ENCODE measurements at places on chromosomes 2 and 18. TPM values are rescaled to one million over a fixed set of nuclear protein-coding genes. Genes with fewer than 3 reads are reported as not detected.

Gene BOLL
- 0.11 TPM for total RNA-seq

DNA sequence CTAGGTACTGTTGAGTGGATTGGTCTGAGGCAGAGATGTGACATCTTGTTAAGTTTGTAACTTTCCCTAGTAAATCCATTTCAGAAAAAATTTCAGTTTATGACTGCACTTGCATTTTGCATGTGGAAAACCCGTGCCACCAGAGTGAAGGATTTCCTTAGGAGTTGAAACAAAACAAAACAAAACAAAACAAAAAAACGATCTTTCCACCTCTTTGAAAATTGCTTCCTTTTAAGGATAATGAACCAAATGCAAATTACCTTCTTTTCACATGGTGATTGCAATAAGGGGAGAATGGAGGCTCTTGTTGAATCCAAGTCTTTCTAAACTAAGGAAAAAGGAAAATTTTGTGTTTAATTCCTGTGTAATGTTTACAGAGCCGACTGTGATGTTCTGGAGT is 43.2 kb downstream of the PHLPP1 start:
- DNase-seq, result no peak

- no peak for DNase-seq
Measured at GRCh38 chr18:61549889-61550288, 216.7 kb downstream of the CDH20 start.

- no peak for DNase-seq
Measured at GRCh38 chr2:219111375-219112061, 49.1 kb downstream of the NHEJ1 start.

- DNase-seq, result no peak
Measured at GRCh38 chr2:15732341-15733077, 140.8 kb downstream of the DDX1 start.

DNA sequence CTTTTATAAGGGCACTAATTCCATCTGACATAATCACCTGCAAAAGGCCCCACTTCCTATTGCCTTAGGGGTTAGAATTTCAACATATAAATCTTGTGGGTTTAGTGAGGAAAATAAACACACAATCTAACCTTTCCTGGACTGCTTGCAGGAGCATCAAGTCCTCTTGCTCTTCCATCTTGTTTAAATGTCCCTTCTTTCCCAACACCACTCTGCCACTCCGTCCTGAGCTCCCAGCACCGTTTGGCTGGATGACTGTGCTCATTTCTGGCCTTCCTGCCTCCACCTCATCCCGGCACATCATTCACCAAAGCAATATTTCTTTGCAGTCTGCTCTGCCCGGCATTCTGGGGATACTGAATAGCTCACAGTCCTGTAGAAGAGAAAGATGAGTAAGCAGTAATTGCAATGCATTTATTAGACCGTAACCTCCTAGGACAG is 247.8 kb downstream of the BCL2 start:
- DNase-seq, result no peak

Gene CNRIP1
- total RNA-seq, result 1.6 TPM
